ENCODE measurements at places on chromosomes 7 and 10. TPM values are rescaled to one million over a fixed set of nuclear protein-coding genes. Genes with fewer than 3 reads are reported as not detected.

DNA sequence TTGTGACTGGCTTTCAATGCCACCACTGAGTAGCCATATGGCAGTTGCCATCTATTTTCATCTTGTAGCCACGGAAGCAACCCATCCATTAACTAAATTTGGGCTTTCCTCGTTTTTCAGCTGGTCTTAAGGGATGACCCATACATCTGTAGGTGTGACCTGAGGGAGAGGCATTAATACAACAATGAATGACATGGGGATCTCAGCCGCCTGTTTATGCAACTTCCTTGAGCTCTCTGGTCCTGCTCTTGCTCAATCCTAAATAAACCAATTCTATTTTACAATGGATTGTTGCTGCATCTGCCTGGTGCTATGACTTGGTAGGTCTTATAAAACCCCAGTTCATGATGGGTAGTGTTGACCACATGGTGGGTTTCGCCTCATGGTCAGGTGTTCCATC, 21.9 kb upstream of the ADAM22 start:
- no peak overlapping the region for H3K4me3 ChIP-seq
- no peaks in the 10 kb centered on the region for H3K4me1 ChIP-seq
- H3K27me3 ChIP-seq, result no peaks in the 10 kb centered on the region
- H3K36me3 ChIP-seq, result peaks cover 8% of the 10 kb centered on the region
- H3K27ac ChIP-seq, result no peak overlapping the region

GRCh38 chr7:107291434-107291833, 122.6 kb downstream of the HBP1 start:
- H3K4me1 ChIP-seq, result no peaks in the 10 kb centered on the region
- no peaks in the 10 kb centered on the region for H3K27me3 ChIP-seq
- no peak for DNase-seq
- no peak overlapping the region for H3K27ac ChIP-seq
- H3K4me3 ChIP-seq, result no peak overlapping the region
- H3K36me3 ChIP-seq, result peaks cover 23% of the 10 kb centered on the region

DNA sequence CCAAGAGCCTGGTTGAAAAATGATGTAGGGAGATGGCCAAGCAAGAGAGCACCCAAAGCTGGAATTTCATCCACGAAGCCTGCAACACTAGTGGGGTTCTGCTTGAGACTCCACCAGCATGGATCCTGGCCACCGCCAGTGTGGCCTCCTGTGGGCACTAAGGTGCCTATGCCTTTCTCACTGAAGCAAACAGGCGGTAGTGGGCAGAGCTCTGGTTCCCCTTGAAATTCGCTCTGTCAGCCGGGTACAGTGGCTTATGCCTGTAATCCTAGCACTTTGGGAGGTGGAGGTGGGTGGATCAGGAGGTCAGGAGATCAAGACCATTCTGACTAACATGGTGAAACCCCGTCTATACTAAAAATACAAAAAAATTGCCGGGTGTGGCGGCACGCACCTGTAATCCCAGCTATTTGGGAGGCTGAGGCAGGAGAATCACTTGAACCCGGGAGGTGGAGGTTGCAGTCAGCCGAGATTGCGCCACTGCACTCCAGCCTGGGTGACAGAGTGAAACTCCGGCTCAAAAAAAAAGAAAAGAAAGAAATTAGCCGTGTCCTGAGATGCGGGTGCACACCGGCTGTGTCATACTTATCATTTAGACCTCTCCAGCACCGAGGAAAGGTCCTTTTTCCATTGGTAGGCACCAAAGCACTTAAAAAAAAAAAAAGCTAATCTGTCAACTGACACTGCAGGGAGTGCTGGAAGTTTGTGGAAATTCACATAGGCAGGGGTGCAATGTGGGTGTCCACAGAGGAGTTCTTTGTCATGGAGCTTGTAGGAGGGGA, 28.3 kb downstream of the CCM2 start:
- H3K27me3 ChIP-seq, result no peaks in the 10 kb centered on the region
- peak overlapping the region; percentile 72 for H3K4me3 ChIP-seq
- peaks cover 85% of the 10 kb centered on the region for H3K4me1 ChIP-seq
- H3K36me3 ChIP-seq, result peaks cover 46% of the 10 kb centered on the region

Gene KIF11
- total RNA-seq, result 56.3 TPM
